Breast epithelium (tissue), 4 donors: ENCODE measurements at places on chromosomes 1 and 21. TPM values are rescaled to one million over a fixed set of nuclear protein-coding genes. Genes with fewer than 3 reads are reported as not detected.

DNA sequence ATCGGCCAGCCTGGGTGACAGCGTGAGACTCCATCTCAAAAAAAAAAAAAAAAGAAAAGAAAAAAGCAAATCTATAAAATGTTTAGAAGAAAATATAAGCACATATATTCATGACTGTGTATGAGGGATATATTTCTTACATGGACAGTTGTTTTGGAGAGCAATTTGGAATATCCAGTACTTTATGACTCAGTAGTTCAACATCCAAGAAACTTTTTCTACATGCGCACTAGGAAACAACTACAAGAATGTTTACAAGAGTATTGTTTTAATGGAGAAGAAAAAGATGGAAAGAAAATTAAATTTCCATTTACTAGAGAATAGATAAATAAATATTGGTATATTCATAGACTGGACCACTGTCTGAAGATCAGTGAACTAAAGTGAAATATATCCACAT is 77.5 kb downstream of the MAST2 start:
- no peak for DNase-seq

The DOCK7 gene
- total RNA-seq: 60.7 TPM

GRCh38 chr1:166069390-166069789 is 97.4 kb downstream of the FAM78B start:
- no peak for DNase-seq

The IFNAR1 gene
- 42.9 TPM for total RNA-seq

DNA sequence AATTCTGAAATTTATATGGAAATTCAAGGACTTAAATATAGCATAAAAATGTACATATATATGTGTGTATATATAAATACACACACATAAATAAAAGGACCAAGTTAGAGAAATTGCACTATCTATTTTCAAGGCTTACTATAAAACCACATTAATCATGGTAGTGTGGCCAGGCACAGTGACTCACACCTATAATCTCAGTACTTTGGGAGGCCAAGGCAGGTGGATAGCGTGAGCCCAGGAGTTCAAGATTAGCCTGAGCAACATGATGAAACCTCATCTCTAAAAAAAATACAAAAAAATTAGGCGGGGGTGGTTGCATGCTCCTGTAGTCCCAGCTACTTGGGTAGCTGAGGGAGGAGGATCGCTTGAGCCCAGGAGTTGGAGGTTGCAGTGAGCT is 171.4 kb upstream of the GORAB start:
- no peak for DNase-seq

DNA sequence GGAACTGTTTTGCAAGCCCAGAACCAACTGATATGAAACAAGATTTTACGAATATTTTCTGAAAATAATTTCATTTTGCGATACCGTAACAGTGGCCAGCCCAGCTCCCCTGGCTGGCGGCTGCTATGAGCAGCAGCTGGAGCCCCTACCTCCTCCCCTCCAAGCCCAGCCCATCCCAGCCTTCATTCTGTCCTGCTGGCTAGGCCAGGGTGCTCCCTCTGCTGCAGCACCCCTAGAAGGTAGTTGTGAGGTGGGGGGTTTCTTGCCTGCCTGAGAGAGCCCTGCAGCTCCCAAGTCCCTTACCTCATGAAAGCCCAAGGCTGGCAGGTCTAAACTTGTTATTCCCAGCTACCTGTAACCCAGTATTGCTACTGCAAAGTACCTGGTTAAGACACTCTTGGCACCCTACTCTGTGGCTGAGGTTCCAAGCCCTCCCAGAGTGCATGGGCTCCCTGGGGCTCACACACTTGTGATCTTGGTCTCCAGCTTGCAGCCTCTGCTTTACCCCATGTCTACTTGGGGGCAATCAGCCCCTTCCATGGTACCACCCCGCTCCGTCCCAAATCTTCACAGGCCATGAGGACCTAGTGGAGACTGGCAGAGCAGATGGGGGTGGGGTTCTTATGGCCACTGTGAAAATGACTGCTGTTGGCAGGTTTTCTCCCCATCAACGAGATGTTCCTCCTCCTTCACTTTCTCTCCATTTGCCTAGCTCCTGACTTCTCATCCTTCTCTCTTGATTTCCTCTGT is 239.8 kb downstream of the TRABD2B start:
- no peak for DNase-seq
